ENCODE measurements at places on chromosomes 2 and 18.

GRCh38 chr2:55901322-55901721 is 22.3 kb downstream of the EFEMP1 start:
- DNase-seq = no peak

- DNase-seq = peak; percentile 10
These were observed 116.0 kb downstream of the TNS1 start for GRCh38 chr2:217886720-217887309.

DNA sequence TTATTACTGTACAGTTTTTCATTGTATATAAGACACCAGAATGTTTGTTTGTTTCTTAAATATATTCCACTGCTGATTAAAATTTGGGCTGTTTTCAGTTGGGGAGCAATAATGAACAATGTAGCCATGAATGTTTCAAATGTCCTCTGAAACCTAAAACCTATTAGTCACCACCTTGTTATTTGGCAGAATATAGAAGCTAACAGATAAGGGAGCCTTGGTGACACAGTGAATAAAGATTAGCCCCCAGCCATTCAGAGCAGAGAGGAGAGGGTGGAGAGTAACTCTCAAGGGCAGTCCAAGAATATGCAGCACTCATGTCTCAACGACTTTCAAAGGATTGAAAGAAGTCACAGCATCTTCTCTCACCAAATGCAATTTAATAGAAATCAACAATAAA is 43.1 kb upstream of the ATP8B1 start:
- no peak for DNase-seq

DNA sequence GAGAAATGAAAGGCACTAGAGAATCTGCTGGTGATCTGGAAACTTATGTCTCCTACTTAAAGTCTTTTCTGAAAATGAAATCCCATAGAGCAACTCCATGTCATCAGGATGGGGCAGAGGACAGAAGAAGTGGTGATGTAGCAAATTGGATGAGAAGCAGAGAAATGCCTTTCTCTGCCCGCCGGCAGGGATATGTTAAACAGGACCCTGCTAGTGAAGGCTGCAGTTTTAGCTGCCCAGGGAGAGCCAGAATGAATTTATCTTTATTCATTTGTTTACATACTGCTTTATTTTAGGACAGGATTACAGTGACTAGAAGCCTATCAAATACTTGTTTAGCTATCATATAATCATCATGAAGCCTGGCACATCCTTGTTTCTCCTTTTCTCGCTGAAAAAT is 247.0 kb downstream of the DOK6 start:
- DNase-seq = no peak

DNA sequence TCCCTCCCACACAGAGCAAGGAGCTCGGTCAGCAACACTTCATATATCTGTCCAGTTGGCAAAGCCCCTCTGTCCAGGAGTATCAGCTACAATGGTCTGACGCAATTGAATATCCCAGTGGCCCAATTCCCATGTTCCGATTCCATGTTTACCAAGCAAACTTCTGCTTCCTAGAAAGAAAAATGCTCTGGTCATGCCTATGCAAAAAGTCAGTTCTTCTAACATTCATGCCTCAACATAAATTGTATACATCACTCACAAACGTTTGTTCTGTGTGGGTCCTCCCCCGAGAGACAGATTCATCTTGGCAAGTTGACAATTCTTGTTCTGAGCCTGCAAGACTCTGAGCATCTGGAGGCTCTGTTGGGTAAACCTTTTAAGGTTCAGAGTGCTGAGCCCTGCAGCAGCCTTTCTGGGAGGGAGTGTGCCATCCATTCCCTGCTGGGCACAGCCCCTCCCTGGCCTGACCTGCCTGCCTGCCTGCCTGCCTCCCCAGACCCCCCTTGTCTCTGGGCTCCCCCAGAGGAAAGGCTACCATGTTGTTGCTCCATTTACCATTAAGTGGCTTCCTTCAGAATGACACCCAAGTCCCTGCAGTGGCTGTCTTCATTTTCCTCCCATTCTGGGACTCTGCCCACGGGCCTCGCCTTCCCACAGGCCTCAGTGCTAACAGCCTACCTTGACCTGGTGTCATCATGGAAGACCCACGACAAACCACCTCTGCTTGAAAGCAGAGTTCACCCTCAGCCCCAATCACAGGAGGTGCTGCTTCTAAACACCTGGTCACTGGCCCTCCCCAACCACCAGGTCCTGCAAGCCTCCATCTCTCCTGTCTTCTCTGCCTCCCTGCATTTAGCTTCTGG is 37.6 kb upstream of the TAF1B start:
- DNase-seq = no peak

- DNase-seq = no peak
These were observed 44.3 kb downstream of the ZNF516 start for GRCh38 chr18:76450452-76451395.

- DNase-seq = no peak
These were observed 1.0 kb downstream of the TEX44 start for GRCh38 chr2:231593666-231594065.

DNA sequence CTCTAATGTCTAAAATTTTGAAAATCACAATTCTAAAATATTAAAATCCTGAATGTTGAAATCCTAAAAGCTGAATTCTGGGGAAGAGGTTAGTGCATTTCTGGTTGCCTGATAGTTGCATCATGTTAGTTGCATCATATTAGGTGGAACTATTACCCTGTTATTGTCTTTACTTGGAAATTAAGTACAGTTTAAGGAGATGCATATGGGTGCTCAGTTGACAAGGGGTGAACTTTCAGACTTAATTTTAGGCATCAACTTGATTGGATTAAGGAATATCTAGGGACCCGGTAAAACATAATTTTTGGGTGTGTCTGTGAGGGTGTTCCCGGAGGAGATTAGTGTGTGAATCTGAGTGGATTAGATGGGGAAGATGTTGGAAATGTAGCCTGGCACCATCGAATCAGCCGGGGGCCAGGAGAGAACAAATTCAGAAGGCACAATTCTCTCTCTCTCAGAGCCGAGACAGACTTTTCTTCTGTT is 409.8 kb downstream of the PLCL1 start:
- no peak for DNase-seq

GRCh38 chr2:147250652-147251356 is 594.0 kb upstream of the ACVR2A start:
- DNase-seq = no peak

- DNase-seq = no peak
These were observed 139.4 kb downstream of the NCK2 start for GRCh38 chr2:105883911-105884694.

DNA sequence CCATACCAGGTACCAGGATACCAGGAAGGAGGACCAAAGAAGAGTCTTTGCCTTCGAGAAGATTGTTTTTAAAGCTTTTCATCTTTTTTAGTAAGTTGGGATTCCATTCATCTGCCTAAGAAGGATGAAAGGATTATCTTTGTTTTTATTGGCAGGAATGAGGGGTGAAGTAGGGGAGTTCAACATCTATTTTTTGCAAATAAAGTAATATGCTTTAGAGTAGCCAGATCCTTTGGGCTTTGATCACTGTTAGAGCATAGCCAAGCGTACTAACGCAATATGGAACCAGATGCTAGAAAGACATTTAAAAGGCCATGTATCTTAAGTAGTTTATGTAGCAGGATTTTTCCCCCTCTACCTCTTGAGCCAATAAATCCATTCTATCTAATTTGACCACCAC is 133.0 kb downstream of the PRPF40A start:
- no peak for DNase-seq

DNA sequence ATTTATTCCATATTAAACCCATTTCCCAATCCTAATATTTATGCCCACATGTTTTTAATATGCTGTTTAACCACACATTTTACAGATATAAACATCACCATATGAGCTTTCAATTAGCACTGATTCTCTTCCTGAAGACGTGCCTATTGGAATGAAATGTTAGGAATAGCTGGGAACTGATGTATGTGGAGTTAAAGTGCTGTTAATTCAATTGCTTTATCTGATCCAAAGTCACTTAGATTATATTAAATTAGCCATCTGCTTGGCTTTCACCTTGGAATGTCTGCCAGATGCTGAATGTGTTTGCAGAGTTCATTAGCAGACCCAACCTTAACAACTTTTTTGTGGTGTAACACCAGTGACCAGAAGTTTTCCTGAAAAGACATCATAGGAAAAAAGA is 942.9 kb upstream of the KLHL29 start:
- no peak for DNase-seq

GRCh38 chr2:156486147-156486546 is 50.0 kb downstream of the GPD2 start:
- no peak for DNase-seq

DNA sequence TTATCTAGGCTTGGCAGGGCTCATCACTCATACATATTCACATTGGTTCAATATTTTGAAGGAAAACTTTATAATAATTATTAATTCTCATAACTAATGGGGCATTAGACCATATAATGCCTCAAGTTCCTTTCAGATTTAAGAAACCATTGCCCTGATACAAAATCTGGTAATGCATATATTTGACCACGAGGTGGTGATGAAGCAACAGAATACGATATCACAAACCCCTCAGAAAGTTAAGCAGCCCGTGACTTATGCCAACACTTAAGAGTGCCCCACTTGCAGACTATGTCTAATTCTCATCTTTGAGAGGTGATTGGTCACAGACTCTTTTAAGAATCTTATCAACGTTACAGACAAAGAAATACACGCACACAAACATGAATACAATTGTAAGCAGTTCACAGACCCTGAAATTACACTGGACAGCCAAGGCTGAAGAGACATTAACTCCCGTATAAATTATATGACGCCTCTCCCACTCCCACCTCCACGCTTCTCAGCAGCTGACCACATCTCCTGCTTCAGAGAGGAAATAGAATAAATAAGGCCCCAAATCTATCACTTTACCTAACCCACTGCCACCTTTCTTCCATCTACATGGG is 20.7 kb upstream of the DNAH6 start:
- DNase-seq = no peak

DNA sequence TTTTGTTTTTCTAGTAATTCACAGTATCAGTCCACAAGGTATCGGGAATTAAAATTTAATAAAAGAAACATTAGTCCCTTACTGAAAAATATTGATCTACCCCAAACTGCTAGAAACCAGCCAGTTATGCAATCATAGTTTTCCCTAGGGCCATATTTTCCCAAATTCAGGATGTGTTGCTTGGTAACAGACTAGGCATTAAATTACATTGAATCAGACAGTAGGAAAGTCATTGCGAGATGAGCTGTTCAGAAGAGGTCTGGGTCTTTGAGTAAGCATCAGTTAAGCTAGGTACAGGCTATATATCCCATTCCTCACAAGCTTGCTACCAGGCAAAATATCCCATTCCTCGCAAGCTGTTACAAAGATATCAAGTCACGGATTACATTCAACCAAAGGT is 123.0 kb upstream of the CCDC150 start:
- no peak for DNase-seq

- no peak for DNase-seq
These were observed 380.6 kb downstream of the FBXO15 start for GRCh38 chr18:73766910-73767515.
